ENCODE measurements at places on chromosomes 7 and 10.

DNA sequence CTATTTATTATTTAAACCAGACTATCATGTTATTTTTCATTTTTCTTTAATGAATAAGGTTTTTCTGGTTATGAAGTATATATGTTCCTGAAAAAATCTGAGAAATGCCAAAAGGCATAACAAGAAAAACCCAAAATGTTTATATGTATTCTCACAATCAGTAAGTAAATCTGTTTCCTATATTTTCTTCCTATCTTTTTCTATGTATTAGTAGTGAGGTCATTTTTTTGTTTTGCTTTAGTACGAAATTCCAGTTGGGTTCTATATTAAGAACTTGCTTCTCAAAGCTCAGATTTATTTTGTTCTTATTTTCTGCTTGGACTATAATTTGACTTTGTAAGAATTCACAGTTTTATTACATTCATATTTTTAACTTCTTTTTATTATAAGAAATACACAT is 287.5 kb upstream of the NFE2L3 start:
- DNase-seq: no peak

GRCh38 chr7:31513790-31514189 is at the start of gene ITPRID1:
Gene ITPRID1 (plus strand): TSS chr7:31514090. CDS start chr7:31553025, 38,935 bp downstream.
- DNase-seq: no peak

GRCh38 chr10:11810313-11810766 is 12.8 kb upstream of the PROSER2 start:
- DNase-seq: no peak

GRCh38 chr7:73809467-73809951 is 21.3 kb upstream of the CLDN4 start:
- DNase-seq: no peak

- DNase-seq: no peak
Measured at GRCh38 chr10:11234857-11235531, 217.3 kb downstream of the CELF2 start.

GRCh38 chr10:126926568-126926967 is 21.3 kb downstream of the DOCK1 start:
- no peak for DNase-seq

DNA sequence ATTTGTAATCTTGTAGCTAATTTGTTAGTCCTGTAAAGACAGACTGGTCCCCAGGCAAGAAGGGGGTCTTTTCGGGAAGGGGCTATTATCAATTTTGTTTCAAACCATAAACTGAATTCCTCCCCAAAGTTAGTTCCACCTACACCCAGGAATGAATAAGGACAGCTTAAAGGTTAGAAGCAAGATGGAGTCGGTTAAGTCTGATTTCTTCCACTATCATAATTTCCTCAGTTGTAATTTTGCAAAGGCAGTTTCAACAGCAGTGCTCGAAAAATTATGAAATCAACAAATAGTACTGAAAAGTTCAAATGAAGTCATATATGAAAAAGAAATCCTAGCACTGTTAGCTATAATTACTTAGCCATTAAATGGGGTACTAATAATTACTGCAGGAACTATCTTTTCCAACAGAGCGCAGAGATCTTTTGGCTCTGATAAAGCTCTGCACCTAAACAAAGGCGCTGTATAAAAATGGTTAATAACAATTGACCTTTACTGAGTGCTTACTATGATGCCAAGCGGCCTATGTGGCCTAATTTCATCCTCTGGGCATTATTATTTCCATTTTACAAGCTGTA is 756 bp upstream of the SEC24C start:
- no peak for DNase-seq

DNA sequence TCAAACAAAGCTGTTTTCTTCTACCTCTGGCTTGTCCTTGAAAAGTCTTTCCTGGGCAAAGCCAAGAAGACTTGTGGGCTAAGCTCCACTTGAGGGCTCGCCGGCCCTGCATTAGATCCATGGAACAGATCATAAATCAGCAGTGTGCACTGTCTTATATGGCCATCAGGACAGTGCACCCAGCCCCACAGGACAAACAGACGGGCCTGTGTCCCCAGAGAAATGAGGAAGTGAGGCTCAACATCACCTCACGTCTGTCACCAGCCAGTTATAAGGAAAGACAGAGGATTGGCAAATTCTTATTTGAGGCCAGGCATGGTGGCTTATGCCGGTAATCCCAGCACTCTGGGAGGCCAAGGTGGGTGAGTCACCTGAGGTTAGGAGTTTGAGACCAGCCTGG is 12.3 kb upstream of the IFT22 start:
- DNase-seq: no peak

- DNase-seq: no peak
Measured at GRCh38 chr10:88159127-88159829, 295.9 kb downstream of the PTEN start.

GRCh38 chr10:14773551-14774213 is 1.0 kb downstream of the FAM107B start:
- DNase-seq: no peak

DNA sequence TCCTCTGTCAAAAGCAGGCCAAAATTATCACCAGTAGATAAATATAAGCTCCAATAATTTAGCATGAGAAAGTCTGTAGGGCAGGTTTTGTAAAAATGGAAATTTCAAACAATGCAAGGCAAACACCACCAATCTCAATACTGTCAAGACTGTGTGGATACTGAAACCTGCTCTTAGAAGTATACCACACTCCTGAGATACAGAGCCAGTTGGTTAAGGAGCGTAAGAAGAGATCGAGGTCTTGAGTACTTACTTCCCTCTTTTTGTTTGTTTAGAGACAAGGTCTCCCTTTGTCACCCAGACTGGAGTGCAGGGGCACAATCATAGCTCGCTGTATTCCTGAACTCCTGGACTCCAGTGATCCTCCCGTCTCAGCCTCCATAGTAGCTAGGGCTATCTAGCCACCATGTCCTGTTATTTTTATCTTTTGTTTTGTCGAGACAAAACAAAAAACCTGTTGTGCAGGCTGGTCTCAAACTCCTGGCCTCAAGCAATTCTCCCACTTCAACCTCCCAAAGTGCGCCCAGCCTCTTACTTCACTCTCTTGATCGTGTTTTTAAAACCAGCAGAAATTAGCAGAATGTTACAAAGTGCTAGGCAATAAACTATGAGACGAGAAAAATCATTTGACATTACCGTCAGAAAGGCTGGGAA is 205.7 kb downstream of the PARD3 start:
- no peak for DNase-seq

GRCh38 chr7:128831994-128832879 is 2.0 kb downstream of the FLNC start:
- no peak for DNase-seq

DNA sequence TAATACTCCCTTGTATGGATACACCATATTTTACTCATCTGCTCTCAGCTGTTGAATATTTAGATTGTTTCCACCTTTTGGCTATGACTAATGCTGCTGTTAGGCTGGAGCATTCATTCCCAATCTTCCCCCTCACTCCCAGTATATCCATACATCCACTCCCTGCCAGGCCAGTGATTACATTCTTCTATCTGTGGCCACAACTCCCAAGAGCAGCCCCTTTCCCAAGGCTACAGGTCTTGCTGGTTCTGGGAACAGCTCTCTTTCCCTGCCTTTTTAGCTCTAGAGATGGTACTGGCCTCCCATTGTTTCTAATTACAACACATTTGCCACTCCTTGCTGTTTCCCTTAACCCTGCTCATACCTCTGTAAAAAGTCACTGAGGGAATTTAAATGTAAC is 28.2 kb downstream of the SFR1 start:
- no peak for DNase-seq

GRCh38 chr10:123552760-123553554 is 113.2 kb upstream of the GPR26 start:
- no peak for DNase-seq

GRCh38 chr7:95986178-95986764 is 213.9 kb downstream of the DYNC1I1 start:
- DNase-seq: no peak

DNA sequence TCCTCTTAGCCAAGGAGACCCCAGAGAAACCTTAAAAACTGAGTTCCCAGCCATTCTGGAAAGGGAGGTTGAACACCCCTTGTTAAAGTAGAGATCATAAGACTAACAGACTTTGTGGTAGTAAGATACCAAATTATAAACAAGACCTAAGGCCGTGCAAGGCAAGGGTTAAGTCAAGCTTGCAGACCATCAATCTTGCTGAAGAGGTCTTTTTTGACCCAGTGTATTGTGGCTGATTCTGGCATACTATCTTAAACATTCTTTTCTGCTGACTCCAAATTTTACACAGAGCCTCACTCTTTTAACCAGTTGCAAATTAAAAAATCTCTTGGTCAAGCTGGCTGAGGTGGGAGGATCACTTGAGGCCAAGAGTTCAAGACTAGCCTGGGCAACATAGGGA is 1.2 kb upstream of the TBRG4 start:
- no peak for DNase-seq

- no peak for DNase-seq
Measured at GRCh38 chr7:75870557-75871161, 8.2 kb upstream of the RHBDD2 start.

DNA sequence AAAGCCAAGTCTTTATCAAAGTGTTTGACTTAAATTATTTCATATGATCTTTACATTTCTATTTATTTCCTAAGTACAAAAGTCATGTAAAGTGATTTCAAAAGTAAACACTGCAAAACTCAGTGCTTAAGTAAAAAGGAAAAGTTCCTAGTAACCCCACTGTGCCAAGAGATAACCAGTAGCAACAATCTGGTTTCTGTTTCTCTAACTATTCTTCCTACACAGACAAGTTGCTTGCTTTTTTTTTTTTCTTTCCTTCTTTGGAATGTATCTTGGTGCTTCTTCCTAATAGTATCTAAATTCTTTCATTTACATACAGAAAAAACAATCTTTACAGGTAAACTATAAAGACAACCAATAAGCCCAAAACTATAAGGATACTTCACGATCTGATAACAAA is 3.1 kb downstream of the JCAD start:
- DNase-seq: no peak

- DNase-seq: no peak
Measured at GRCh38 chr10:29811751-29812427, 177.1 kb upstream of the SVIL start.

GRCh38 chr7:21565614-21566013 is 22.8 kb downstream of the DNAH11 start:
- DNase-seq: no peak

DNA sequence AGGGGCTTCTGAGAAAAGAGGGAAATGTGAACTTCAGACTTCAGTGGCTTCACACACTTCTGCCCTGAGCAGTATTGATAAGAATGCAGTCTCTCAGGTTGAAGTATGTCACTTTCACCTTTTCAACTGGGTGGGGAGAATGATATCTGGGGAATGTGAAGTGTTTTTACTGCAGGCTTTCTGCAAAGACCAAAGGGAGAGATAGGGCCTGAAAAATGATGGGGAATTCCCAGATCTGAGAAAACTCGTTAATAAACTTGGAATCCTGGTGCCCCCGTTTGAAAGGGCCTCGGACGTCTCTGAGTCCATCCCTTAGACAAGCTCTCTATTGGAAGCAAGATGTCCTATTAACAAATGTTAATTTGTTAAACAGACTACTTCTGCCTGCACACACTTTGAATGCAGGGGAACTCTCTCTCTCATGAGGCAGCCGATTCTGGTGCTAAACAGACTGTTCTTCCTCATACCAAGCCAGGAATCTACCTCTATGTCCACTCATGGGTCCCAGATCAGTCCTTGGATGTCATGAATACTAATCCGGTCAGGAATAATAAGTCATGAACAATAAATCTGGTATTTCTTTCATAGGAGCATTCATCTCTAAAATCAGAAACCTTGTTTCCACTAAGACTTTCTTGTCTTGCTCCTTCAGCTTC is 193.6 kb downstream of the JCAD start:
- no peak for DNase-seq

- no peak for DNase-seq
Measured at GRCh38 chr7:99252166-99252895, 20.3 kb upstream of the MYH16 start.

GRCh38 chr7:21076574-21076973 is 289.9 kb upstream of the SP8 start:
- DNase-seq: no peak

- DNase-seq: no peak
Measured at GRCh38 chr10:119360181-119360921, 153.0 kb downstream of the GRK5 start.

DNA sequence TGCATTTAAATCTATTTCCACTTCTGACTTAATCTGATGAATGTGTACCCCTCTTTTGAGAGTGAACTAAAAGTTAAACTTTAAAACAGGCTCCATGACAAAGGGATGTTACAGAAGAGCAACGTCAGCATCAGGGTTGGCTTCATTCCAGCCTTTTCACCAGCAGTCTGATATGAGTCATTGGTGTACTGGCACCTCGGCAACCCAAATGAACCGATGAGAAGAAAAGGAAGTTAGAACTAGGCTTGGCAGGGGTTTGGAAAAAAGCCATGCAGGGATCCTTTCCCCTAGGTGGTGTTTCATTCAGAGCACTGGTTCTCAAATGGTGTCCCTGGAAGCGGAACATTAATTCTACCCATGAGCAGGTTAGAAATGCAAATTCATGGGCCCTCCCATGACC is 53.6 kb downstream of the SEC61G start:
- DNase-seq: no peak

DNA sequence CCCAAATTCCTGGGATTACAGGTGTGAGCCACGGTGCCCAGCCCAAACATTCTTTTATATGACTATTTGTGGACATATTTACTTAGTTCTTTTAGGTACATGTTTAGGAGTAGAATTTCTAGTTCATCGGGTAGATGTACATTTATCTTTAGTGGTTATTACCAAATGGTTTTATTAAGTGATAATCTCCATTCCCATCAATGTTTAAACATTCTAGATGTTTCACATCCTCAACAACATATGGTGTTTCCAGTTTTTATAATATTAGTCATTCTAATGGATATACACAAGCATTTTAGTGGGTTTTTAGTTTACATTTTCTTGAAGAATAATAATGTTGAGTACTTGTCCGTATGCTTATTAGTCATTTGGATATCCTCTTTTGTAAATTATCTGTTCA is 131.7 kb downstream of the RTKN2 start:
- no peak for DNase-seq

DNA sequence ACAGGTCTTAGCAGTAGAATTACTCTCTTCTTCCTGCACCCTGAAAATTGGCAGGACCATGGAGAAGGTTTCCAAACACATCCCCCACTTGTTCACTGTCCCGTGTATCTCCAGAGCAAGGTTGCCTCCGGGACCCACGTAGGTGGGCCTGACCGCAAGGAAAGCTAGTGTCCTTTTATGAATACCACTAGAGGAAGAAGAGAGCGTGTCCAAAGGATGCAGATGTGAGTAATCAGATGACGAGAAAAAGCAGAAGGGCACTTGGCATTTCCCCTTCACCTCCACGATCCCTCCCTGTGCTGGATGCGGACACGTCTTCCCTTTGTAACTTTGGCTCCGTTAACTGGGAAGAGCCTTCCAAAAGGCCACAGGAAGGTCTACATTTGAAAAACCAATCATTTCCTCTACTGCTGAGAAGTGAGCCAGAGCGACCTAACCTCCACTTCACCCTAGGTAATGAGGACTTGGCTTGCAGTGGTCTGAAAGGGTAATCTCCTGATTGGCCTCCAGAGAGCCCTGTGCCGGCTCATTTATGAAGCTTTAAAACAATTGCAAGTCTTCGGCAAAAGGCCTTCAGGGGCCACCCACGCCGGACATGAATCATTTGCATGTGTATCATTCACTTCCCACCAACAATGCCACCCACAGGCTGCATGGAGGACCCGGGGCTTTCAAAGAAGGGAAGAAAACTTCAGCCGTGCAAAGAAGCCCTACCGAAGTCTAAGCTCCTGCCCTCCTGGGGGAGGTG is 55.4 kb downstream of the LYZL1 start:
- DNase-seq: no peak

Measured in stimulated activated CD4-positive, alpha-beta T cell treated with anti-CD3 and anti-CD28 coated beads, Interleukin-1b, Interleukin-23, amount 100 ng/mL, for 4 hours (primary cell).